NCI-H524 treated with DMSO at 0.1 percent for 48 hours (cell line): ENCODE measurements at places on chromosomes 16 and 17.

DNA sequence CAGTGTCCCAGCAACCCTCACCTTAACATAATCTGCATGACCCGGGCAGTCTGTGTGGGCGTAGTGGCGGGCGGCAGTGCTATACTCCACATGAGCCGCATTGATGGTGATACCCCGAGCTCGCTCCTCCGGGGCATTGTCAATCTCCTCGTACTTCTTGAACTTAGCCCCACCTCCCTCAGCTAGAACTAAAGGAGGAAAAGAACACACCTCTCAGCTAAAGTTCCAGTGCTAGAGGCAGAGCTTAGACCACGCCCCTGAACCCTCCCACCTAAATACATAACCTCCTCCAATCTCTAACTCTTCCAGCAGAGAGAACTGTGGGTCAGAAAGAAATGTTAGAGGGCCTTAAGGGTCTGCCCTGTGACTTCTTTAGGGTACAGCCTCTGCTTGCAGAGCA is 855 bp downstream of the TUFM start:
- no peak for DNase-seq

GRCh38 chr17:10622617-10623485 is 34.3 kb downstream of the MYH3 start:
- no peak for DNase-seq

- DNase-seq, result no peak
Measured at GRCh38 chr16:56869513-56870275, 4.7 kb downstream of the SLC12A3 start.

DNA sequence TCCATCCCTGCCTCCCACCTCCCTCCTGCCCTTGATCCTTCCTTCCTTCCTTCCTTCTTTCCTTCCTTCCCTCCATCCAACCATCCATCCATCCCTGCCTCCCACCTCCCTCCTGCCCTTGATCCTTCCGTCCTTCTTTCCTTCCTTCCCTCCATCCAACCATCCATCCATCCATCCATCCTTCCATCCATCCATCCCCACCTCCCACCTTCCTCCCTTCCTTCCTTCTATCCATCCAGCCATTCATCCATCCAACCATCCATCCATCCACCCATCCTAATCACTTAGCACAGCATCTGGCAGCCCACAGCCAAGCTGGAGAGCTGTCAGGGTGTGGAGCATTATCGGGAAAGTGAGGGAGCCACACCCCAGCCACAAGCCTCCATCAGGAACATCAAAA is 54.5 kb downstream of the TK2 start:
- DNase-seq, result no peak

GRCh38 chr17:49746791-49747490 is 17.0 kb downstream of the FAM117A start:
- no peak for DNase-seq

- DNase-seq, result no peak
Measured at GRCh38 chr17:49851387-49852291, 3.8 kb upstream of the TAC4 start.

DNA sequence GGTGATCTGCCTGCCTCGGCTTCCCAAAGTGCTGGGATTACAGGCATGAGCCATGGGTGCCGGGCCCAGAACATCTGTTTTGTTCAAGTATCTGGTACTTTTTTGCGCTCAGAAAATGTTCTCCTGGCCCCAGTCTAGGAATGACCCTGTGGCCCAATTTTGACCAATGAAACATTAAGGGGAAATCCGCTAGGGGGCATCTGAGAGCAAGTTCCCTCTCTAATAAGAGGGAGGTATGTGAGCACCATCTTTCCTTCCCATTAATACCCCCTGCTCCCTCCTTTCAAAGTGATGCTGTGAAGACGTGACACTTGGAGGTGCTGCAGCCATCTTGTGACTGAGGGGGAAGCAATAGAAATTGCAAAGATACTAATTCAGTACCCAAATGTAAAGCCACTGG is 16.5 kb upstream of the CLEC3A start:
- DNase-seq, result no peak

GRCh38 chr16:66229651-66230050 is 136.8 kb upstream of the CDH5 start:
- DNase-seq, result no peak

- no peak for DNase-seq
Measured at GRCh38 chr17:78665952-78666920, 89.0 kb upstream of the DNAH17 start.

DNA sequence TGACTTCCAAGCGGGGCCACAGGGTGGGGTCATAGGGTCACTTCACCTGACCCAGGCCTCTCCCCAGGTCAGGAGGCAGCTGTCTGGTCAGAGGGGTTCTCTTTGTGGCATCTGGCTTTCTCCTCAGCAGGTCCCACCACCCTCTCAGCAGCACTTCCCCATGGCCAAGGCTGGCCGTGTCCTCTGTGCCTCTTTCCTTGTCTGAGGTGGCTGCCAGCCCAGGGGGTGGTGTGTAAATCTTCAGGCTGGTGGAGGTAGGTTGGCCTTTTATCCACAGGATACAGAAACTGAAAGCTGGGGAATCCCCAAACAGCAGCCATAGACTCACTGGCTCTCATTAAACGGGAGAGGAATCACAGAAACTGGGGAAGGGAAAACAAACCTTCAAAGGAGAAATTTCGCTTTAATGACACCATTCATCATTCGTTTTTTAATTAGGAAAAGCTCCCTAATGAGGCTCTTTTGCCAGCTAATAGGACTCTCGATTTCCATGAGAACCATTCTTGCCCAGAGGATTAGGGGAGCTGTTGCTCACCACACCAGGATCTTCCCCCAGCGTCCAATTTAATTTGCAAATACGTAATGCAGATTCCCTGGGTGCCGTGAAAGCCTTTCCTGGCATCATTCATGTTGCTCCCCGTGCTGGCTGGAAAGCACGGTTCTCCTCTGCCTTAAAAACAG is 18.0 kb downstream of the C17orf75 start:
- DNase-seq, result no peak

DNA sequence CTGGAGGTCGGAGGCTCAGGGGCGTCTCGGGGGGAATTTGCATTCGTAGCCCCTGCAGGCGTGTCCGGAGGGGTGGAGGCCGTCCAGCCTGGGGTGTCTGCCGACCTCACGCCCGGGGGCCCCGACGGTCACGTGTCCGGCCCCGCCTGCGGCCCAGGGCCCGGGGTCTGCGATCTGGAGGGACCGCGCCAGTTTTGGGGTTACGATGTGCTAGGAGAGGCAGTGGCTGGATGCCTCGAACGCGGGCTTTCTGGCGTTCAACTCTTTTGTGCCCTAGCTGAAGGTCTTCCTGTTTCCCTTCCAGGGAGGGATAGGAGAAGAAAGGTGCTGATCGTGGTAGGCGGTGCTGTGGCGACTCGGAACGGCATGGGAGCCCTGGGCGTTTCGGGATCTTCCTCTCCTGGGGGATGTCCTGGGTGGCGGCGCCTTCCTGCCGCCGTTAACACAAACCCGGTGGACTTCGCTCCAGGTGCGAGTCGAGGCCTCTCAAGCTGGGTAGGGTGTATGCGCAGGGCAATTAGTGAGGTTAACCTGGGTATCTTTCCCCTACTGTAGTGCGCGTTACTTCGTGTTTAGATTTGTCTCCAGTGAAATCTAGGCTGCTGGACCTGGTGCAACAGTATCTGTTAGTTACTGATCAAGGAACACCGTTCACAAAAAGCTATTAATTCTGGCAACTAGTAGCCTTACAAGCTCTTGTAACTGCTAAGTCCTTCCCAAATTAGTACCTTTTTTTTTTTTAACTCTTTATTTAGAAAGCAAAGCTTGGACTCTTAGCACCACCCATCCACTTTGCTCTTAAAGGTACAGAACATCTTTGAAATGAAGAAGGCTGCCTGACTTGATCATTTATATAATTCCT is 1.3 kb downstream of the AKAP1 start:
- no peak for DNase-seq

- DNase-seq, result no peak
Measured at GRCh38 chr16:14606102-14606501, 24.0 kb downstream of the PARN start.

- DNase-seq, result no peak
Measured at GRCh38 chr16:11964761-11965551, at the start of gene TNFRSF17. TSS of gene TNFRSF17 (plus strand) at chr16:11965210. CDS start at chr16:11965325, 115 bp downstream.

DNA sequence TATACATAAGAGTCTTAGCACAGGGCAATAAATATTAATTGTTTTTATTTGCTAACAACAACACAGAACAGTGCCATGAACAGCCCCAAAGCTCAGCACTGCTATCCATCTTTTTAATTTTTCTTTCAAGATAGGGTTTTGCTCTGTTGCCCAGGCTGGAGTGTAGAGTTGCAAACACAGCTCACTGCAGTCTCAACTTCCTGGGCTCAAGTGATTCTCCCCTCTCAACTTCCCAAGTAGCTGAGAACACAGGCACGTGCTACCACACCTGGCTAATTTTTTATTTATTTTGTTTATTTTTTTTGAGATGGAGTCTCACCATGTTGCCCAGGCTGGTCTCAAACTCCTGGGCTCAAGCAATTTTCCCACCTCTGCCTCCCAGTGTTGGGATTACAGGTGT is 47.6 kb upstream of the AKAP1 start:
- no peak for DNase-seq

- no peak for DNase-seq
Measured at GRCh38 chr16:83171396-83171795, 544.6 kb downstream of the CDH13 start.

DNA sequence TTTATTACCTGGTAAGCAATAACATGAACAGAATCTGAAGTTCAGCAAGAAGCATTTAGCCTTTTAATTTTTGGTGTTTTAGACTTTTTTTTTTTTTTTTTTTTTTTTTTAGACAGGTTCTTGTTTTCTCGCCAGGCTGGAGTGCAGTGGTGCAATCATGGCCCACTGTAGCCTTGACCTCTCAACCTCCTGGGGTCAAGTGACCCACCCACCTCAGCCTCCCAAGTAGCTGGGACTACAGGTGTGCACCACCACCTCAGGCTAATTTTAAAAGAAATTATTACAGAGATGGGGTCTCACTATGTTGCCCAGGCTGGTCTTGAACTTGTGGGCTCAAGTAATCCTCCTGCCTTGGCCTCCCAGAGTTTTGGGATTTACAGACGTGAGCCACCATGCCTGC is 173.0 kb upstream of the RBL2 start:
- DNase-seq, result no peak

DNA sequence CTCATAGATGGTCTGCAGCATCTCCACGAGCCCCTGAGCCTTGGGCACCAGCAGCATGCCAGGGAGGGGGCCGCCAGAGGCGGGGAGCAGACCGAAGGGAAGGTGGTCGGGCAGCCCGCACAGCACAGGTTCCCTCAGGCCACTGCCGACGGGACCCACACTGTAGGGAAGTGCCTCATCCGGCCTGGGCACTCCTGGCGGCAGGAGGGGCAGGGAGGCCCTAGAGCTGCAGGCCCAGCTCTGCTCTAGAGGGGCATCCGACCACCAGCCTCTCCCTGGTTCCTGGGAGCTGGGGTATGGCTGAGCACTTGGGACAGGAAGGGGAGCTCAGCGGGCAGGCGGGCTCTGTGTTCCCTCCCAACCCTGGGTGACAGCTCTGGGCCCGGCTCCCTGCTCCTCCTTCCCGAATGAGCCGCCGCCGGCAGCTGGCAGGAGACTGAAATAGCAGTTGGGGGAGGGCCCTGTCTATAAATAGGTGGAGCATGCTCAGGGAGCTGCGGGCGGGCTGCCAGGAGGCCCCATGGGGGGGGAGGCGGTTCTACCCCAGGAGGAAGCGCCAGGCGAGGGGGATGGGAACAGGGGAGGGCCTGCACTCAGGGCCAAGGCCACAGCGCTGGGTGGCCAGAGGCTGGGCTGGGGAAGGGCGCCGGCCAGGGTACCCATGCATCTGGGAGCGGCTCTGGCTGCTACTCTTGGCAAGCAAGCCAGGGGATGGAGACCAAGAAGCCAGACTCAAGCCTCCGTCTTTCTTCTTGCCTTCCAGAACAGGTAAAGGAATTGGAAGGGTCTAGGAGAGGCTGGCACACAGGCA is 12.4 kb downstream of the HDAC5 start:
- DNase-seq, result peak; percentile 87

- DNase-seq, result peak; percentile 73
Measured at GRCh38 chr16:8937803-8938202, 25.9 kb downstream of the USP7 start.
